Kasumi-1 (cell line): ENCODE measurements at places on chromosomes 12 and 14.

DNA sequence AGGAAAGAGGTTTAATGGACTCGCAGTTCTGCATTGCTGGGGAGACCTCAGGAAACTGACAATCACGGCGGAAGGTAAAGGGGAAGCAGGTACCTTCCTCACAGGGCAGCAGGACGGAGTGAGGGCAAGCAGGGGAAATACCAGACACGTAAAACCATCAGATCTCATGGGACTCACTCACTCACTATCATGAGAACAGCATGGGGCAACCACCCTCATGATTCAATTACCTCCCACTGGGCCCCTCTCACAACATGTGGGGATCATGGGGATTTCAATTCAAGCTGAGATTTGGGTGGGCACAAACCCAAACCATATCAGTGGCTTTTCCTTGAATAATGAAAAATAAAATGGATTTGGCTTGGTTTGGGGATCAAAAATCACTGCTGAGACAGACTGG, 380.5 kb downstream of the VRK1 start:
- no peak for DNase-seq

DNA sequence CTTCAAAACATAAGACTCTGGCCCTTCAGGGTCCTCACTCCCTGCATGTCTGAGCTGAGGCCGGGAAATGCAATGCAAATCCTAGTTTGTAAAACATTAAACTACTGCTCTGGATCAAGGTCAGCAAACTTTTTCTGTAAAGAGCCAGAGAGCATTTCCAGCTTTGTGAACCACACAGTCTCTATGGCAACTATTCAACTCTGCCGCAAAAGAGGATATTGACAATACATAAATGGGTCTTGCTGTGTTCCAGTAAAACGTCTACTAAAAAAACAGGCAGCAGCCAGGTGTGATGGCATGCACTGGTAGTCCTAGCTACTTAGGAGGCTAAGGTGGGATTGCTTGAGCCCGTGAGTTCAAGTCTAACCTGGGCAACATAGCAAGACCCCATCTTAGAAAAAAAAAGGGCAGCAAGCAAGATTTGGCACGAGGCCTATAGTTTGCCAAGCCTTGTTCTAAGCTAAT, 22.3 kb downstream of the DDX24 start:
- no peak for DNase-seq

DNA sequence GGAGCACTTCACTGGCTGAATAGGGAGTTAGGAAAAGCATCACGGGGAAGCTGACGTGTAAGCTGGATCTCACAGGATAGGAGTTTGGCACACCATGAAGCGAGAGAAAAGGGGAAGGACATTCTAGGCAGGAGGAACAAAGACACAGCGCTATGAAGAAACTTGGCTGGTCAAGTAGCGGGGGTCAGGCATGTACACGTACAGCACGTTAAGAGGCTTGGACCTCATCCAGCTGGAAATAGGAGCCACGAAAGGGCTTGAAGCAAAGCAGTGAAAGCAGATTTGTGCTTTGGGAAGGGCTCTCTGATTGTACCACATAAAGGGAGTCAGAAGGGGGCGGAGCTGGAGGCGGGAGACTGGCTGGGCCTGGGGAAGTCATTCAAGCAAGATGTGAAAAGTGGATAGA, 19.6 kb upstream of the GALNT8 start:
- DNase-seq: no peak

DNA sequence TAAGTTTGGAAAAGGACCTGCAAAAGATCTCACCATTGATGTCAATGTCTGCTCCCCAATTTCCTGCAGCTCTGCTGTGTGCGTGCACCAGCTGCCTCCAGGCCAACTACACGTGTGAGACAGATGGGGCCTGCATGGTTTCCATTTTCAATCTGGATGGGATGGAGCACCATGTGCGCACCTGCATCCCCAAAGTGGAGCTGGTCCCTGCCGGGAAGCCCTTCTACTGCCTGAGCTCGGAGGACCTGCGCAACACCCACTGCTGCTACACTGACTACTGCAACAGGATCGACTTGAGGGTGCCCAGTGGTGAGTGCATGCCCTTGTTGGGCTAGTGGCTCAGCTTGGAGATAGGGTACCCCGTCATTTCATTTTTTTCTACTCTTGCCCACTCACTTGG, 23.7 kb downstream of the ACVR1B start:
- no peak for DNase-seq

DNA sequence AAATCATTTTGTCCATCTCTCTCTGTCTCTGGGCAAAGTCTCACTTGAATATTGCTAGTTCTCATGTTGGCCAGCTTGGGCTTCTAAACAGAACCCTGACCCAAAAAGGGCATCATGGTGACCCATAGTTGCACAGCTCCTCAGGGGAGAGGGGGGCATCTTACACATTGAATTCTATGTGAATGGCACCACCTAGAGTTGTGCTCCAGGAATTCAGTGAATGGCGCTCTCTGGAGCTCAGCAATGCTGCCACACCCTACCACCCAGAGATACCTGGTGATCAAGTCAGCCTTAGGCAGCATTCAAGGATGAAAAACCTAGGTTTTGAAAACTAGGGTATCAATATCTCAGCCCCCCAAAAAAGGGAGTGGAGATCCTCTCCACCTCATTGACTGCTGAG, 50.6 kb downstream of the SMUG1 start:
- DNase-seq: no peak

DNA sequence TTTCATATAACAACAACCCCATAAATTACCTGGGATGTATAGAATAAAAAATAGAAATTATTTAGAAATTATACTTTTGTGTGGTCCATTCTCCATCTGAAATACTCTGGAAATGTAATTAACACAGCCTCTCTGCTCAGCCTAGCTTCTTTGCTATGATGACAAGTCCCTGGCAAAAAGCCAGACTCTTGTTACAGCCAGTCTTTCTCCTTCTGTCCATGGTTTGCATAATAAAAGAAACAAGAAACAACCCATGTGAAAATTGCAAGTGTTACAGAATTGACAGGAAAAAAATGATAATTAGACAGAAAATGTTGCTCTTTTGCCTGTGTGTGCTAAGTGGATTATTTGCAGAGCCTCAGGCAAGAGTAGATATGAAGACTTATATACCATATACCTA, 61.3 kb downstream of the C12orf50 start:
- DNase-seq: no peak

DNA sequence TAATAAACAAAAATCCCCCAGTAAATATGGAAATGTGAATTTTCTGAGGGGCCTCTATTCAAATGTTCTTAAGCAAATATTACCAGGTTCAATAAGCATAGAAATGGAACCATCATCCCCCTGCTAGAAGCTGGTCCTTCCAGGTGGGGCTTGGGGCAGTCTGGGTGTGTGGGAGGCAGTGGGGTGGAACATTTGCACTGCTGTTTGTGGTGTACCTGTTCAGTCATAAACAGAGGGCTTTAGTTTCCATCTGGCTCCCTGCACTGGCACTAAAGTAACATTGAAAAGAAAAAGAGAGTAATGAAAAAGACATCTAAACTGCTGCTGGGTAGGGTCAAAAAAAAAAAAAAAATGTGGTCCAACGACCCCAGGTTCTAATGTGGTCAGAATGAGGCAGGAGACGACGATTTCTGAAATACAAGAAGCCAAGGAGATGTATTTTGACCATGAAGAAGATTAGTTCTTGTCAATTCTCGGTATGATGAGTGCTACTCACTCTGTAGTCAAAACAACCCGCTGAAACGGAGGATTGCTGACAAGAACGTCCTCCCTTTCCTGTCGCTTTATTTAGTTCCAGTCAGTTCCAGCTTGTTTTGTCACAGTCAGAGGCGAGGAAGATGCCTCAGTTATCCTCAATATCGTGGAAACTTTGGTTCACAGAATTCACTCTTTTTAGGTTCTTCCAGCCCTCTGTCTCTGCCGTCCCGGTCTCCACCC, 44.2 kb upstream of the MANSC4 start:
- no peak for DNase-seq

DNA sequence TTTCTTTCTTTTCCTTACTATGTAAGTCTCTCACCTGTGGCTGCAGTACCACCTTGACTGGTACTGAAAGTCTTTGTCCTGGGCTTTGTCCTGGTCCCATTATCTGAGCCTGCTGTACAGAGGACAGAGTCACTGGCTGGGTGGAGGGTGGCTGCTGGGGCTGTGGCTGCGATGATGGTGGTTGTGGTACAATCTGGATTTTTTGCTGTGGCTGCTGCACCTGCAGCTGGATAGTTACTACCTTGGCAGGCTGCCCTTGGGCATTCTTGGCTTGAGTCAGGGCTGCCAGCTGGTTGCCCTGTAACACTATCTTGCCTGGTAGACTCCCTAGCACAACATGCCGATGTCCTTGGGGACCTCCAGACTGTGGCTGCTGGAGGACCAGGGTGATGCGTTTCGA, 27.0 kb downstream of the CHD8 start:
- DNase-seq: no peak

DNA sequence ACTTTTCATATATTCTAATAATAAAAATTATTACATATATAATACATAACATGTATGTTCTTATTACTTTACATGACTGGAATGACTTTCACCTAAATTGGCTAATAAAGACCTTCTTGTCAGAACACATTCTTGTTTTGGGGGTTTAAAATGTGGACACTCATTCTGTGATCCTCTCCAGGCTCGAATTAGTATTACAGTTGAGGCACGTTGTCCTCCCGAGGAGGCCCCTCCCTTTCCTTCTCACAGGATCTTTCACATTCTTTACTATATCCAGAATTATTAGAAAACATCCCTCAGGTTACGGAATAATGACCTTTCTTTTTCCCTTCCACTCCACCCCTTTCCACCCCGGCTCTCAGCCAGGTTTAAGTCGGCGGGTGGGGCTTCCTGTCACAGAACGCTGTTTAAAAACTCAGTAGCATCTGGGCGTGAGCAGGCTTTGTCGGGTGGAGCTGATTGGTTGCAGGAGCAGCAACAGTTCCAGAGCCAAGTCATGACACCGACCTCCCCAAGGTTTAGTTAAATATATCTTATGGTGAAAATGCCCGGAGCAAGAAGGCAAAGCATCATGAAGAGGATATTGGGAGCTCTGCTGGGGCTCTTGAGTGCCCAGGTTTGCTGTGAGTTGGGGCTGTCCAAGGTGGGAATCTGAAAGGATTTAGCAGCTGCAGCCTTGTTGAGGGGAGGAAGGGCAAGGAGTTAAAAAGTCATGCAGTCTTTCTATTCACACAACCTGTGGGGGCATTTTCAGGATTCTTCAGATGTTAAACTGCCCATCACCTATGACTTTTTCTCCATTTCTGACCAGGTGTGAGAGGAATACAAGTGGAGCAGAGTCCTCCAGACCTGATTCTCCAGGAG, 396.7 kb upstream of the OR4E1 start:
- no peak for DNase-seq

GRCh38 chr12:82479511-82479910, 121.2 kb downstream of the METTL25 start:
- DNase-seq: no peak

DNA sequence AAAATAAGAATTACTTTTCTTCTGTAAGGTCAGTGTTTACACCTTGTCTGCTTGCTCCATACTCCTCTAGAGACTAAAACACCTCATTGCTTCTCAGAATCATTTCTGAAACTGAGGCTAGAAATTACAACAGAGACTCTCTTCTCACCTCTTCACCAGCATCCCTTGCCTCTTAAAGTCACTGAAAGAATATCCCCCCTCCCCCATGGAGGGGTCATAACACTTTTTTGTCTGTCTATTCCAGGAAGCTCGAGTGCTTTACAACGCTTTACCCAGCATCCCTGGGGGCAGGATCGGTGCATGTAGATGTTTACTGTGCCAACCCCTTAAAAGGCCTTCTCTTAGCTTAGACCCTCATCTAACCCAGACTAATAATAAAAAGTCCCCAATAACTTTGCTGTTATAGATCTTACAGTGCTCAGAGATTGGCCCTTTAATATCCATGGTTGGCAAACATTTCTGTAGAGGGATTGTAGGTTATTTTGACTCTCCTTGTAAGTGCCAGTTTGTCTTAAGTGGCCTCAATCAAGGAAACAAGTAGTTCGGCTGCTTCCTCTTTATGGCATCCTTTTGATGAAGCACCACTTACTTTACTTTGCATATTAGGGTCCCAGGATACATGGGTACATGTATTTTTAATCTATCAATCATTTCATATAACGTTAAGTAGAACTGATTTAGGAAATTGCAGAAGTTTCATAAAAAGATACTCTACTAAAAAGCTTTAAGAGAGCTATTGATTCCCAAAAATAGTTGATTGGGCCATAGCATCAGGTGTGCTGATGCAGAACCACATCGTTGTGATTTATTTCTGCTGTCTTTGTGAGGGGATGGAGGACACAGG, 29.3 kb downstream of the PRKCH start:
- no peak for DNase-seq

GRCh38 chr12:22115711-22116110, 69.7 kb downstream of the CMAS start:
- no peak for DNase-seq

DNA sequence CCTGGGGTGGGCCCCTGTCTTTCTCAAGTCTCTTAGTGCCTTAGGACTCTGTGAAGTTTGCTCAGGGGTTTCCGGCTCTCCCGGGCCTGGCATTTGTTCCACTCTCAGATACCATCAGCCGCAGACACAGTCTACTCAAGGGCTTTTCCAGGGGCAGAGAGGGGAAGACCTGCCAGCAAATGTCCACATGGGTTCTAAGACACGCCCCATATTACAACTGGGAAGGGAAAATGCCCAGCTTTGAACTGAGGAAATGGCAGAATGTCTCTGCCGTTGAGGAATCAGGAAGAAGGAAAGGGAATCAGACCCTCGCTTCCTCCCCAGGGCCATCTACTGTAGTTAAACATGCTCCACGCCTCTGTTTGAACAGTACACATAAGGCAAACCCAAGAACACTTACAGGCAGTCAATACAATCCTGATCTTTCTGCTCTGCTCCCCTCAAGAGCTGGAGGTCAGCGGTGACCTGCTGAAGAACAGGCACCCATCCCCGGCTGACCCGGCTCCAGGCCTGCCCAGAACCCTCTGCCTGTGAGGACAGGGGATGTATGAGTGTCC, 7.9 kb downstream of the CCDC85C start:
- no peak for DNase-seq

DNA sequence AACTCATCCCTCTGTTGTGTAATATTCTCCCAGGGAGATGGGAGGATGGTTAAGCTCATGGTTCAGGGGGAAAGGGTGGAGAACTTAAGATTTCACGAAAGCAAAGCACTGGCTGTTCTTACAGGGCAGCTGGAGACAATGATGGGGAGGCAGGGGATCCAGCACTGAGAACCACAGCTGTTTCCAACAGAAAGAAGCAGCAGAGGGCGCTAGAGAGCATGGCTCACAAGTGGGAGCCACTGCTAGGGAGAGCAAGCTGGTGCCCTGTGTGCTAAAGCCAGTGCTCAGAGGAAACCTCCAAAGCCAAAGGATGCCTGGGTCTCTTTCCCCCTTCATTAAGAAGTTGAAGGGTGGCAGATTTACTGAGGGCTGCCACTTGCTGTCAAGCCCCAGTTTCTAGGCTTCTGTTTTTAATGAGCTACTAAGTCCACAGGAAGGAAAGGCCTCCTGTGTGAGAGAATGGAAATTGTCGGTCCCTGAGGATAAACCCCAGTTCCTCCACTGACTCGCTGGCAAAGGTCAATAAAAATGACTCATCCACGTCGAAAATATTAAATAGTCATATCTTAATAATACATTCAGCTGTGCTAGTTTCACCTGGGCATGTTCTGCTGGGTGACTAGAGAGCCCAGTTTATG, 199.7 kb downstream of the ANO2 start:
- DNase-seq: peak; percentile 14
